AG04450 (cell line): ENCODE measurements at places on chromosomes 6 and 20.

DNA sequence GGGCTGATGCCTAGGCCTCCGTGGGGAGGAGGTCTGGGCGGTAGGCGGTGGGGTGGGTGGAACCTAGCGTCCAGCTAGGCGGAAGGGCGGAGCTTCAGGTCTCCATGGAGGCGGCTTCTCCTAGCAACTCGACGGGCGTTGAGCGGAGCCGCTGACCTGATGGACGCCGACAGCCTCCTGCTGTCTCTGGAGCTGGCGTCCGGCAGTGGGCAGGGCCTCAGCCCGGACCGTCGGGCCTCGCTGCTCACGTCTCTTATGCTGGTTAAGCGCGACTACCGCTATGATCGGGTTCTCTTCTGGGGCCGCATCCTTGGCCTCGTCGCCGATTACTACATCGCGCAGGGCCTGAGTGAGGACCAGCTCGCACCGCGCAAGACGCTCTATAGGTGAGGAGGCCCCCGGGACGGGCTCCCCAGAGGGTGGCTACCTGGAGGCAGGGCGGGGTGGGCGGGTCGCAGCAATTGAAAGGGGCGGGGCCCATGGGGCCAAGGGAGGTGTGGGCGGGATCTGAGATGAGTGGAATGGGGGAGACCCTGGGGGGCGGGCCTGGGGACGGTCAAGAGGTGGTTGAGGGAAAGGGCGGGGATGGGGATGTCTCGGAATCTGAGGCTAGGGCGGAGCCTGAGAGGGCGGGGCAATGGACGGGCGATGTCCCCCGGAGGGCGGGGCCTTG lies at the start of gene RSPH9:
Gene RSPH9 (plus strand): TSS at position 97 of the 673 bp plus-strand sequence. CDS start 63 bp downstream, at position 160.
- DNase-seq: no peak

DNA sequence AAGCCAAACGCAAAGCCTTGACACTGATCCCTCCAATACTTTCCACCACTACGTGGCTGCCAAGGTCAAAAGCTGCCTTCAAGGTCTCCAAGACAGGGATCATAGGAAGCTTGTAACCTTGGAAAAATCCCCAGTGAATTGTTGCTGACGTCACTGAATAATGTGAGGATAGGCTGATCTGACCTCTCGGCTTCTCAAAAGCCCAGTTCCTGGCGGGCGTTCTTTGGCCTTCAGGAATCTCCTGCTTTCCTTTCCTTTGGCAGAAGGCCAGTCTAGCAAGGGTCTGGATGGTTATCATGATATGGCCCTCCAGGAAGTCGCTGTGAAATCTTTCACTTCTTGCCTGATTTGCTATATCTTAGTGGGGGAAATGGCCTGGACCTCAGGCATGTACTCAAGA lies 61.4 kb upstream of the TNFAIP3 start:
- DNase-seq: no peak

- no peak for DNase-seq
Observed at GRCh38 chr6:135540207-135540840, 42.8 kb upstream of the AHI1 start.

- no peak for DNase-seq
Observed at GRCh38 chr6:79377047-79377446, 142.6 kb upstream of the HMGN3 start.

GRCh38 chr6:32082935-32083334 lies 26.2 kb downstream of the TNXB start:
- DNase-seq: no peak

DNA sequence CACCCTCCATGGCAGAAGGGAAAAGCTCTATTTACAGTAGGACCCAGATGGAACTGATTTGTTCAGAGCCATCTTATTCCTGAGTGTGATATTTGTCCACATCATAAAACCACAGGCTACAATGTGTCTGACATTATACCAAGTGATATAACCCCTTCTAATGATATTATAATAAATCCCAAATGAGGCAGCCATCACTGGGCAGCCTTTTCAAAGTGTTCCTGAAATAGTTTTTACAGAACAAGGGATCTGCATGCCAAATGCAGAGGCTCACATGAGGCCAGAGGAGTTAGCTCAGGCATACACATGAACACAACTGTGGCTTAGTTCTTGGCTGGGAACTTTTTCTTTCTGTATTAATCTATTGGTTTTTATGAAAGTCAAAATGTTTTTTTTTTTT lies 207.7 kb downstream of the MAFB start:
- DNase-seq: no peak

DNA sequence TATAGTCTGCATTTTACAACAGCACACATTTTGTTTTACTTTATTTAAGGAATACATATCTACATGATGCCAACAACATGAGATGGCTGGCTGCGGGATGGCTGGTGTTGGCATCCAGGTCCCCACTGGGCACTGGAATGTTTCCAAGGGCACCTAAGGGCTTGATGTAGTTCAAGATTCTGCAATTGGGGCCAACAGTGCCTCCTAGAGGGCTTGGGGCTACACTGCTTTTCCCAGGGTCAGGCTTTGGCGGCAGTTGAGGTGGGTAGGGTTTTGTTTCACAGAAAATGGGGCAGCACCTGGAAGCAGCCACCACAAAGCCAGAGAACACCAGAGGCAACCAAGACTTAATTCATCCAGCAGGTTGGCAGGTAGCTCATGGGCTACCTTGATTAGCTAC lies 202.2 kb upstream of the PRND start:
- no peak for DNase-seq
